Nephron progenitor cell (in vitro differentiated cells): ENCODE measurements at places on chromosomes 3 and 15.

DNA sequence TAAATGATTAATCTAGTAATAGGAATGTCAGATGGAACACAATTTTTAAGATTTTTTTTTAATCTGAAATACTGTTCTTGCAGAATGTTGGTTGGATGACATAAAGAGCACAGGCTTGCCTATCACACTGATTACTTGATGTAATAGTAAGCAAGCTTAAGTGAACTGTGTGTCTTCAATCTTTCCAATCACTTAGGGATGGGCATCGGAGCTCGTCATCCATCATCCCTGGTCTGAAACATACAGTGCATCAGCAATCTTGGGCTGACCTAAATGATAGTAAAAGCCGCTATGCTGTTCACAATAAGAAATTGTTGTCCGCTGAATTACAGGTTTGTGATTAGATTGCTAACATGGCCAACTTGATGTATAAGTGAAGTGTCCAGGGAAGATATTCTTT, 195.8 kb downstream of the WDR72 start:
- DNase-seq = no peak

- DNase-seq = no peak
These were observed 56.9 kb upstream of the CGNL1 start for GRCh38 chr15:57319226-57319918.

DNA sequence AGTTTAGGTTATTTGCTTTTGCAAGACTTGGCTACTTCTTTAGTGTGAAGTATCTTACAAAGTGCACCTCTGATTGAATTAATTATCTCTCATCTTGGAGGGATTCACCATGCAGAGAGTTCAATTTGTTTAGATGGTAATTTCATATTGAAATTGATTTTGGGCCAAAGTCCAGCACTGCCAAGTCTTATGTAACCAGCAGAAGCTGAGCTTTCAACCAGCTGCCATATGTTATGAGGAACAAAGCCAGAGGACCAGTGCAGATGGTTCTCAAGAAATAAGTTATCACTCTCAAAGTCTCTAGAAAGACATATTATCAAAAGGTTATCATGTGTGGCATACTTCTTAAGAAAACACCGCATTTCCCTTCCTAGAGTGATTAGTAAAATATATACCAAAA, 29.0 kb downstream of the ABHD6 start:
- DNase-seq = no peak

- DNase-seq = no peak
These were observed 112.0 kb downstream of the UBE2E2 start for GRCh38 chr3:23314981-23315762.

DNA sequence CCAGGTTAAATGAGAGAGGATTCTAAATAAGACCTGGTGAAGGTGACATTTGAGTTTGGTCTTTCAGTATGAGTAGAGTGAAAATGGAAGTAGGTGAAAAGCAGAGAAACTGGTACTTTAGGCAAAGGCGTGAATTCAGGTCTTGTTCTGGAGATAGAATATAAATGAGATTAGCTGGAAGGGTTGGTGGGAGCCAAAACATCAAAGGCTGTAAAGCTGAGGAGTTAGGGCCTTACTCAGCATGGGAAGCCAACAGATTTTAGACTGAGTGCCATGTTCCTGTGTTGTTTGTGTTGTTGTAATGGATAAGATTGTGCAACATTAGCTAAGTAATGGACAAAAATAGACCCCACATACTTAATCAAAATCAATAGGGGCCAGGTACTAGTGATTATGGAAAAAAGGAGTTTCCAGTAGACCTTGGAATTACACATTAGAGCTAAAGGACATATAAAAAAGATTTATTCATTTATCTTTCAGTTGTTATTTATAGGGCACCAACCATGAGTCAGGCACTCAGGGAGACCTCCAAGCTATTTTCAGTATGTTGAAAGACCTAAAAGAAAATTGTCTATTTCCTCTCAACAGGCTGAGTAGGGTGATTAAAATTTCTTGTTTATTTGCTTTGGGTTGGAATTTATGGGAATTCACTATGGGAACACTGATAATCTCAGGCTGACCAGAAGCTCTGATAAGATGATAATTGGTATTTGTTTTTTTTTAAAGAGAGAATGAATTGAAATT, 20.8 kb downstream of the ARL14 start:
- DNase-seq = no peak

- no peak for DNase-seq
These were observed 7.0 kb upstream of the RFT1 start for GRCh38 chr3:53137221-53137620.

DNA sequence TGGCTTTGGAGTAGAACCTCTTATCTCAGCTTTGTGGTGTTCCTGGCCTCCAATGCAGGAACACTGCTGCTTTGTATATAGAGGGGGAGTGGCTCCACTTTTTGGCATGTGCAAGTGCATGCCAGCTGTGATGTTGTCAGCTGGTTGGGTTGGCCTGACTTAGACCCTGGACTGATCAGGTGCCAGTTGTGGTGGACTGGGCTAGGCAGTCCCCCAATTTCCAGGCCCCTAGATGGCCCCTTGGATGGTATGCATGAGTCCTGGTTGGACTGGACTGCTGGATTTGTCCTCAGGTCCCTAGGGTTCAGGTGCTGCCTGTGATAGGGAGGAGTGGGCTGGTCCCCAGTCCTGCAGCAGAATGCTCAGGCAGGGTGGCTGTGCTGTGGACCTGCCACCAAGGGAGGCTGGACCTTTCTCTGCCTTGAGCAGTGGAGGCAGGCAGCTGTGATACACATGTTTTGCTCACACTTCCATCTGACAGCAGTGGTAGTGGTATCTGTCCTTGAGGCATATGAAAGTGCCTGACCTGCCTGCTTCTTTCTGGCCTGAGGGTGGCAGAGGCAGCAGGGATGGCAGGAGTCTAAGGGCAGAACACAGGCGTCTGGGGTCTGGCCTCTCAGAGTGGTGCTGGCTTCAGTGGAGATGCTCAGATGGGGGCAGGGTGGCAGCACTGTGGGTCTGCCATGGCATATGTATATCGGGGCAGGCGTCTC, 74.8 kb downstream of the STXBP5L start:
- DNase-seq = no peak
